ENCODE measurements at places on chromosomes 3 and 15.

DNA sequence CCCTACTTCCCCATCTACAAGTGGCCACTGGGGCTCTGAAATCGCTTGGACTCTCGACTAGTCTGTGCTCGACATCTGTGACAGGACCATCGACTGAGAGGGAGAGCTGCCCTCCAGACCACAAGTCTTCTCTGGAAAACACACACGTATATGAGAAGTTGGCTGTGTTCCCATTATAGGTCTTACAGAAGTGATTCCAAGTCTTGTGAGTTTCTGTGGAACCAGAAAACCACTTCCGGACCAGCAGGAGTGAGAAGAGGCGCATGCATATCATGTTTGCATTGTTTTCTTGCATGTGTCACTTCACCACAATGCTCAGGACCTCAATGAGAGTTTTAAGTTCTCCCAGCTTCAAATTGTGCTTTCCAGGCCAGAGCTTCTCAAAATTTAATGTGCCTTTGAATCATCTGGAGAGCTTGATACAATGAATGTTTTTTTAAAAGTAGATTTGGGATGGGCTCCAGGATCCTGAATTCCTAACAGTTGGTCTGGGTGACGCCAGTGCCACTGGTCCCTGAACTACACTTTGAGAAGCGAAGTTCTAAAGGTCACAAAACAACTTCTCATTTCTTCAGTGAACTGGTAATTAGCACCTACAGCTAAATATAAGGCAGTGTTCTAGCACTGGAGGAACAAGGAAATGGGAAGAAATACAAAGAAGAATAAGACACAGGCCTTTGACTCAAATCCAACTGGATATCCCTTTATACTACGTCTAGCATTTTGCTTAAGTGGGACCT, 15.7 kb downstream of the LIPC start:
- no peak for DNase-seq

DNA sequence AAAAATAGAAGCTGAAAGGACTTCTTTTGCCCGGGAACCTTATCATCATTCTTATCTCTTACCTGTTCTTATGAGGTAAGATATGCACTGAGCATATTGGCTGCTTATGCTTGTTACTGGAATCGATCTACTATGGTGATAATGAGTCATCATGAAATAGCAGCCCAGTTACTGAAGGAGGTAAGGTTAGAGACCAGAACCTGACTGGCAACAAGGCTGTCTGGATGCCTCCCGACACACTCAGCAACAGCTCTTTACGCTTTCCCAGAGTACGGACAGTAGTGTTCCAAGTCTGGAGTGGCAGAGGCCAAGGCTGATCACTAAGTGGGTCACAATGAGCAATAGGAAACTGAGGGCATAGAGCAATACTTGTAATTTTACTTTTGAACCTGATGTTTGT, 314.1 kb downstream of the NLGN1 start:
- no peak for DNase-seq

- no peak for DNase-seq
Observed at GRCh38 chr3:171950373-171950772, 89.0 kb upstream of the FNDC3B start.

DNA sequence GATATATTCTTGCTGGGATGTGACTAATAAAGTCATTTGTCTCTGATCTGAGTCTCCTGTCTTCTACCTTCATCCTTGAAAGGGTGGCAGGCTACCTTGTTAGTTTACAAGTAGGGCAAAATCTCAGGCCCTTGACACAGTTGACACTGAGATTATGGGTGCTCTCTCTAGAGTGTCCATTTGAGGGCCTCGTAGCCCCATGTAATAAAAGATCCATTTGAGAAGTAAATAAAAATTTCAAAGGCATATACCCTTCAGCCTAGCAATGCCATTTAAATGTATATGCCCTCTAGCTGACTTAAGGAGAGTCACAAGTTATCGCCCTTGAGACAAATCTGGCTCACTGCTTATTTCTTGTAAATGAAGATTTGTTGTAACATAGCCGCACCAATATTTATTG, 98.6 kb downstream of the TCF12 start:
- DNase-seq = no peak

DNA sequence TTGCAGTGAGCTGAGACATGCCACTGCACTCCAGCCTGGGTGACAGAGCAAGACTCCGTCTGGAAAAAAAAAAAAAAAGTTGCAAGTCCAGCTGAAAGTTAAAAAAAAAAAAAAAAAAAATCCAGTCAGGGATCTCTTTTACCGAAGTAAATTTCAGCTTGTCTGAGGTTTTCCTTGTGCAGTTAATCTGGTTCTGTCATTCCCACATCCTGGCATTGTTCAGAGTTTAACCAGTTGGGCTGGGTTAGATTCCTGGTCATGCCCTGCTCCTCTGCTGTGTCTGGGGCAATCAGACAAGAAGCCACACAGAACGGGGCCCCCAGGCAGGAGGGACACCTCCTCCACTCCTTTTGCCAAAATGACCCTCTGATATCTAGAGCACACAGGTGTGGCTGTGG, 84.1 kb upstream of the KLHL25 start:
- no peak for DNase-seq

- no peak for DNase-seq
Observed at GRCh38 chr3:452221-452620, 255.7 kb downstream of the CHL1 start.

DNA sequence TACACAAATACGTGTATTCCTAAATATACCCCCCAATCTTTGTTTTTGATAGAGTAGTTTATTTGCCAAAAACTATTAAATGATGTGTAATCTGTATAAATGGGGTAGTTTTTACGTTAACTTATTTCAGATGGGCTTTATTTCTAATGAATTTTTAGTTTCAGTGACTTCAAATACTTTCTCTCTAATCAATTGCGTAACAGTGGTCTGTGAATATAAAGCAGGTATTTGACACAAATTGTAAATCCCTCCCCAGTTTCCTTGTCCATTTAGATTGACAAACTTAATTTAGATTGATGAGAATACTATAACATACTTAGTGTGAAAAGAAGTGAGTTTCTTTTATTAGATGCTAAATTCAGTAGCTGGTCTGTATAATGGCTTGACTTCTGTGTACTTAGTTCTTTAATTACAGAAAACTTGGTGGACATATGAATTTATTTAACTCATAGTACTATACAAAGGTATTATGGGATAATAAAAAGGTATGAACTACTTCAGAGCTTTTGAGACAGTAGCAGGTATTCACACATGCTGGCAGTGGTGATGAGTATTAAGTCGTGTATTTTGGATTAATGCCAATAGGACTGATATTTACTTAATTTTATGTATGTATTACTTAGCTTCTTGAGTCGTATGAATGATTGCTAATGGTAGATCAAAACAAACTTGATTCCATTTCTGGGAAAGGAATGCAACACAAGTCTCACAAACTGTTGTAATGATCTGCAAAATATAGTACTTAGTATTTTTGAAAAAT, 81.6 kb downstream of the STT3B start:
- DNase-seq = no peak

- no peak for DNase-seq
Observed at GRCh38 chr3:183349421-183350157, 78.8 kb downstream of the MCF2L2 start.

GRCh38 chr15:79113831-79114230, 23.3 kb upstream of the RASGRF1 start:
- no peak for DNase-seq

- DNase-seq = no peak
Observed at GRCh38 chr15:74808078-74808839, 4.4 kb upstream of the LMAN1L start.

DNA sequence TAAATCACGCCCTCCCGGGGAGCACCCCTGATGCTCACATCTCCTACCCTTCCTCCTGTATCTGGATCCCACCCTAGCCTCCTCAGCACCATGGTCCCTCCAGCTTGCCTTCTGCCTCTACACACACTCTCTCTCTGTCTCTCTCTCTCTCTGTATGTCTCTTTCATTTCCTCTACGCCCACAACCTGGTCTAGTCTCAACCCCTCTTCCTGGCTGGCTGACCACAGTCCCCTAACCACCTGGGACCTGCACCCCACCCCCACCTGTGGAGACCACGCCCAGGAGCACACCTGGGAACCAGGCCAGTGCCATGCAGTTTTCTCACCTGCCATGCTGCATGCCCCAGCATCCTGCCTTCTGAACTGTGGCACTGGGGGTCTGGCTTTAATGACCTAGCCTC, 4.0 kb upstream of the CFAP100 start:
- no peak for DNase-seq

DNA sequence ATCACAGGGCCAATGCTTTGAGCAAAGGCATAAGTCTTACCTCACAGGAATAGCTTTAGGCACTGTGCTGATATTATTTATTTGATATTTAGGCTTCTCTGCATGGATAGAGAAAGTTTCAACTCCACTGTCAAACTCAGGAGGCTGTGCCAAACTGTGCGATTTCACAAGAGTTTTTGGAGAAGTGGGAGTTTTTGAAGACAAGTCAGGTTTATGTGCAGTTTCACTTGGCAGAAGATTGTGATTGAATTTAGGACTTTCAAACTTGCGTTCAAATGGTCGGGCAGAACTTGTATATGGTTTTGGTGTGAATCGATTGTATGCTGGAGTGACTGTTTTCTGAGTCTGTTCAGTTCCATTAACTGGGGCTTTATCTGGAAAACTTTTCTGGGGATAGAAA, 113.7 kb downstream of the TJP1 start:
- no peak for DNase-seq

GRCh38 chr15:34759347-34759746, 4.5 kb upstream of the GJD2 start:
- DNase-seq = no peak

GRCh38 chr3:110165370-110165743, 828.0 kb upstream of the DPPA4 start:
- DNase-seq = no peak

DNA sequence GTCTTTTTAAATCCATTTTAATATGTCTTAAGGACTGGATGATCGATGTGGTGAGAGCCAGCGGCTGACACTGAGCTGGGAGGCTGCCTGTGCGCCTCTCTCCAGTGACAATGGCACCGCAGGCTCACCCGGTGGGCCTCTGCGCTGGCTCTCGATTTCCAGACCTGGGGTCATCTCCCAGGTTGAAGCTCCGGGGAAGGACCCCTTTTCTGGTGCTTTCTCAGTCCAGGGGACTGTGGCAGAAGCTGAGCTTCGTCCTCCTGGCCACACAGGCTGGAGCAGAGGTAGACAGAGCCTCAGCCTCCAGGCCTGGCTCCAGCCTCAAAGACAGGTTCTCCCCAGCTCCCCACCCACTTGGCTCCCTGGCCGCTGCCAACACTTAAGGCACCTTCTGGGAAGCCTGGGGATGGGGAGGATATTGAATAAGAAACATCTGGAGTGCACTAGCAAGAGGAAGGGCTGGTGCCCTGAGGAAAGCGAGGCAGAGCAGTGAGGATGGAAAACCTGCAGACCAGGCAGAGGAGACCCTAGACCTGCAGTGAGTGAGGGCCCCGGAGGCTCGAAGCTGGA, 154.2 kb upstream of the SMAD3 start:
- DNase-seq = no peak

DNA sequence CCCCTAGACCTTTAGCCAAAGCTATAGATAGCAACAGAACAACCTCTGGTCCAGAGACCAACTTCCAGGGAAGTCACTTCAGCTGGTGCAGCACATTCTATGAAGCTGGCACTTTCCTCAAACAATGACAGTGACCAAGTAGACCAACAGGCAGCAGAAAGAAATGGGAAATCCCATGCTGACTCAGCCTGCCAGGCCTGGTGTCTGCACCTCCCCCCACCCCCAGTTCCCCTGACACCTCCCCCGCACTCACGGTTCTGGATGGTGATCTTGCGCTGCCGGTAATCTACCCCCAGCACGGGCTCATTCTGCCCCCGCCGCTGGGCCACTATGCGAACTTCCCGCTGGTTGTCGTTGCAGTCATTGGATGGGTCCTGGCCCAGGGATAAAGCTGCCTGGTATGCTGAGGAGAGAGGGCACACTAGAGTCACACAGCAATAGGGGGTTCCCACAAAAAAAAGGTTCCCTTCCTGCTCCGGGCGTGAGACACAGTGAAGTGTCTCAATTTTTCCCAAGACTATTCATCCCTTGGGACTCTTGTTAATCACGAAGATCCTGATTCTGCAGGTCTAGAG, 17.0 kb downstream of the ILDR1 start:
- no peak for DNase-seq

DNA sequence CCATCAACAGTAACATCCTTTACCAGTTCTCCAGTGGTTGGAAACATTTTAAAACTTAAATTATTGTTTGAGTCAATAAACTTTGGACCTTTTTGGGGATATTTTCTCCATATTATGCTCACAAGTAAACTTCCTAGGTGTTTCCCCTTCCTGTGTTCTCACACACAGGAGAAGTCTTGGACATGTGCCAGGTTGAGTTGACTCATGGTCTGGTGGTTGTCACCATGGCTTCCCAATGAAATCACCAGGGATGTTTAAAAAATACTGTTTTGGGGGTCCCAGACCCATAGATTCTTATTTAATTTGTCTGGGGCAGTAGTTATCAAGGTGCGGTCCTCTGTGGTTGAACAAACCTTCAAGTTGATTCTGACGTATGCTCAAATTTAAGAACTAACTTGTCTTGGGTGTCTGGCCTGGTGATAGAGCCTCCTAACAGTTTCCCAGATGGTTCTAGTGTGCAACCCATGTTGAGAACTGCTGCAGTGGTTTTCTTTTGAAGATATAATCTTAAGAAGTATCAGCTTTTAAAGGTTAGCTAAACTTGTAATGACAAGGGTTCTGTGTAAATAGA, 291.8 kb downstream of the EDEM1 start:
- no peak for DNase-seq

- DNase-seq = no peak
Observed at GRCh38 chr15:71775856-71776255, 34.5 kb upstream of the NR2E3 start.

DNA sequence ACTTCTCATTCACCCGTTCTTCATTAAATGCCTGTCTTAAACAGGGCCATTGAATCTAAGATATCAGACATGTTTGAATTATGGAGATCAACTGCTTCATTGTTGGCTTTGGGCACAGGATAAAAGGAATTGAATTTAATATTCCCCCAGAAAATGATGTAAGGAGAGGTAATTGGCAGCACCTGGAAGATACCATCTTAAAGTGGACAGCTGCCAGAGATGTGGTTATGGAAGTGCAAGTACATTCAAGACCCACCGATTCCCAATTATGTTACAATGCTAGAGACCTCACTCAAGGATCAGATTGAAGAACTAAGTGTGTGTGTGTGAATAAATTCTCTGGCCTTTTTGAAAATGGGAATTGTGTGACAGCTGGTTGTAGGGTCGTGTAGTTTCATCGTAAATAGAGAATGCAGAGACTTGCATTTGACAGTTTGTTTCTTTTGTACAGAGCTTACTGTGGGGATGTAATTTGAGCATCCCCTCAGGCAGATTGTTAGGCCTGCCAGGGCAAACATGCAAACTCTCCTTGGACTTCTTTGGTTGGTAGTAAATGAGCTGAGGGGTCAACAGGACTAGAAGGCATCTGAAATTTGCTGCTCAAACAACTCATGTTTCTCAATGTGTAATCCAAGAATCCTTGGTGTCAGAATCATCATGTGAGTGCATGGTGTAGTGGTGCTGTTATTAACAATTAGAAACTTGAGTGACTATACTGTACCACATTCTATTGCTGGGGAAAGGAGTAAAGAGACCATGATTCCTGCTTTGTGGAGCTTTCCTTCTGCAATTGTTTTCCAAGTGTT, 359.2 kb upstream of the THRB start:
- no peak for DNase-seq

GRCh38 chr3:45858809-45859543, 17.1 kb upstream of the LZTFL1 start:
- DNase-seq = no peak
